Muscle of back (tissue), 13 donors: ENCODE measurements at places on chromosomes 3 and 15.

DNA sequence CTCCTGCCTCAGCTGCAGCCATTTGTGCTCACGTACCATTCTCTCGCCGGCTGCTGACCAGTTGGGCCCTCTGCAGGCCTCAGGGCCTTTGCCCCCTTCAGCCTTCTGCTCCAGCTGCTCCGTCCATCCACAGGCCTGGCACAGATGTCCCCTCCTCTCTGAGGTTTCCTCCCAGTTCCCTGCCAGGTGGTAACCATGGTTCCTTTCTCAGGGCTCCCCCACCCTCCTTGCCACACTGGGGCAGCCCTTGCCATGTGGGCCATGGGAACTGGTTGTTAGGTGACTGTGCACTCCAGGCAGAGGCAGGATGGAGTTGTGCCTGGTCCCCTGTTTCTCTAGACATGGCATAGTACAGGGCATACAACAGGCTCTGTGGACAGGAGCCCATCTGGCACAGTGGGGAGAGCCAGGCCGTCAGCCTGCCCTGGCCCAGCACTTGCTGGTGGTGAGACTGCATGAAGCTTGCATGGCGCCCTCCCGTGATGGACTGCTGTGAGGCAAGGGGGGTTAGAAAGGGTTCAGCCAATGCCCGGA lies 148.9 kb downstream of the DNAJB8 start:
- no peak for DNase-seq

DNA sequence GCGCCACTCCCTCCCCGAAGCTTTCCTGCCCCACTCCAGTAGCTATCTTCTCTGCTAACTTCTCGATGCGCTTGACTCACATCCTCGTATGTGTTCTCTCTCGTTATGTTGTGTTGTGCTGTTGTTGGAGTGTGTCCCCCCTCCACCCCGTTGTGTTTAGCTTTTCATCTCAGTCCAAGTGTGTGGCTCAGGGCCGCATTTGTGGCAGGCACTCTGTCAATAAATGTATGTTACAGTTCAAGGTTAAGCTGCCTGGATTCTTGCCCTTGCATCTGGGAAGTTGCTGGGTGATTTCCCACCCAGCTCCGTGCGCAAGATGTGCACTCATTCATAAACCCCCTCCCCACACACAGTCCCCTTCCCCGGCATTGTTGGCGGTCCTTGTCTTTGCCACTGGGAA lies 71.9 kb downstream of the PGPEP1L start:
- peak; percentile 47 for DNase-seq

- no peak for DNase-seq
These were observed 72.7 kb upstream of the DCLK3 start for GRCh38 chr3:36837089-36837488.

DNA sequence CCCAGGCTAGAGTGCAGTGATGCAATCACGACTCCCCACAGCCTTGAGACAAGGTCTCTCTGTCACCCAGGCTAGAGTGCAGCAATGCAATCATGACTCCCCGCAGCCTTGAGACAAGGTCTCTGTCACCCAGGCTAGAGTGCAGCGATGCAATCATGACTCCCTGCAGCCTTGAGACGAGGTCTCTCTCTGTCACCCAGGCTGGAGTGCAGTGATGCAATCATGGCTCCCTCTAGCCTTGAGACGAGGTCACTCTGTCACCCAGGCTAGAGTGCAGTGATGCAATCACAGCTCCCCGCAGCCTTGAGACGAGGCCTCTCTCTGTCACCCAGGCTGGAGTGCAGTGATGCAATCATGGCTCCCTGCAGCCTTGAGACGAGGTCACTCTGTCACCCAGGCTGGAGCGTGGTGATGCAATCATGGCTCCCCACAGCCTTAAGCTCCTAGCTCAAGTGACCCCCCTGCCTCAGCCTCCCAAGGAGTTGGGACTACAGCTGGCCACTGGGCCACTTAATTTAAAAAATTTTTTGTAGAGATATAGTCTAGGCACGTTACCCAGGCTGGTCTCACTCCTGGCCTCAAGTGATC lies 26.1 kb downstream of the TFRC start:
- no peak for DNase-seq

DNA sequence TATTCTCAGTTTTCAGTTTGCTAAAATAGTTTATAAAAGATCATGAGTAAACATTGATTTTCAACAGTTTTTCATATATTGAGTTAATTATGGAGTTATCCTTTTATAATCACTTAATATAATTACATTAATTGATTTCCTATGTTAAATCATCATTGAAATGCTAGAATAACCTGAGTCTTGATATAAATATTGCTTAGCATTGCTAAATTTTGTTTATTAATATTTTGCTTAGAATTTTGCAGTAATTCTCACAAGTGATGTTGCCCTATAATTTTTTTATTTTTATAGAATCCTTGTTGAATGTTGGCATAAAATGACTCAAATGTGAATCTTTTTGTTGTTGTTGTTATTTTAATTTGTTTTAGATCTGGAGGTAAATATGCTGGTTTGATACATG lies 654.2 kb downstream of the OTOL1 start:
- no peak for DNase-seq

GRCh38 chr3:68666429-68667136 lies 265.8 kb downstream of the TAFA4 start:
- peak; percentile 54 for DNase-seq

- no peak for DNase-seq
These were observed 30.3 kb downstream of the IP6K1 start for GRCh38 chr3:49756036-49756435.

- DNase-seq: peak; percentile 65
These were observed 247.9 kb downstream of the ZMAT3 start for GRCh38 chr3:178823591-178824246.

- DNase-seq: peak; percentile 75
These were observed 10.8 kb upstream of the MFSD1 start for GRCh38 chr3:158790901-158791589.

DNA sequence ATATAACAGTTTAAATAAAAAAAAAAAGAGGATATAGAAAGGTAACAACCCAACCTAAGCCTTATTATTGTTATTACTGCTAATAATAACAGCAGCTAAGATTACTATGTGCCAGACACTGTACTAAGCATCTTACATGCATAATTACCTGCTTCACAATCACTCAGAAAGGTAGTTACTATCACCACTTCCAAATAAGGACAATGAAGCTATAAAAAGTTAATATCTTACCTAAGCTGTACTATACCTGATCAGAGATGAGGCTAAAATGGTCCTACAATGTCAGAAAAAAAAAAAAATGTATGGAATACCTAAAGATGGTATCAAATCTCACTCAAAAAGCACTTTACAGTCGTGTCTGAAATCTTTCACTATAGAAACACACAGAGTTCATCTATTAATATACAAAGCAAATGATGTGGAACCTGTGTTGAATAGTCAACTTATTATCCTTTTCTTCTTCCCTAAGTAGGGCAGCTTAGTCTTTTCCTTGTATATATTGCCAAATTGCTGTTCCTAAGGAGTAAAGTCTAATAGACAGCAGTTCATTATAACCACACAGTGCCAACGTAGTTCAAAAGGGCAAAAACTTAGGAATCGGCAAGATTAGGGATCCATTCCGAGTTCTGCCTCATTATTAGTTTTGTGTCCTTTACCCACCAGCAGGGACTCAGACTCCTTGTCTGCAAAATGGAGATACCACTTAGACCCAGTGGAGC lies 23.8 kb downstream of the GSK3B start:
- DNase-seq: no peak

GRCh38 chr15:99408236-99409096 lies 157.2 kb downstream of the LRRC28 start:
- peak; percentile 45 for DNase-seq

GRCh38 chr3:45043728-45044299 lies 17.7 kb downstream of the CLEC3B start:
- DNase-seq: peak; percentile 34

GRCh38 chr15:88188300-88188699 lies 68.2 kb downstream of the NTRK3 start:
- no peak for DNase-seq

GRCh38 chr3:42666577-42666998 lies 13.1 kb downstream of the ZBTB47 start:
- DNase-seq: peak; percentile 22

DNA sequence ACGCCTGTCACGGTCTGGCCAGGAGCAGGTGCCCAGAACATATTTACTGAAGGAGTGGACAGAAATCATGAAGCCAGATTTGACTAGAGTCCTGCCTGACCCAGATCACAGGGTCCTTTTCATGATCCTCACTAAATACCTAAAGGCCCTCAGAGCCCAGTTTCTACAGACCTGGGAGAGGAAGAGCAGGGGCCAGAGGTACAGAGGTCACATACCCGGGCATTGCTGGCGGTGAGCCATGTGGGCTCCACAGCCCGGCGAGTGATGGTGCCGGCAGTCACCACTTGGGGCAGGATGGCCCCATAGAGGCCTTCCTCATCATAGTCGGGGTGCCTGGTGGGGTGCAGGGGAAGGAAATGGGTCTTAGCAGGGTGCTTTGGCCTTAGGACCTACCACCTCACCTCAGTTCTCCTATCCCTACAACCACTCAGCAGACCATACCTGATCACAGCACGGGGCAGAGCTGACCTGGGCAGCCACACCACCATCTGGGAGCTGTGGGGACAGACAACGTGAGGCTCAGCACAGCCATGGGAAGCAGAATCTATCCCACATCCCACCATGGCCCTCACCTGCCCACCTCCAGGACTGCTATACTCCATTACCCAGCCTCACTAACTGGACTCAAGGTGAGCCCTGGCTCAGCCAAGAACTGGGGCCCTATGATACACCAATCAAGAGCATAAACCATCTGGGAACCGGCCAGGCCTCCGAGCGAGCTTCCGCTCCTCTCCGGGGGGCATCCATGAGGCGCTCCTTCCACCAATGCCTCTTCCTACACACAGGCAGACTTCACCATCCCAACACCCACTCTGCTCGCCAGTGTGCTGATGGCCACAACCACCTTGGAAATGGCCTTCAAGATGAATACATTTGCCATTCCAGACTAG lies 12.9 kb downstream of the POLG start:
- no peak for DNase-seq

DNA sequence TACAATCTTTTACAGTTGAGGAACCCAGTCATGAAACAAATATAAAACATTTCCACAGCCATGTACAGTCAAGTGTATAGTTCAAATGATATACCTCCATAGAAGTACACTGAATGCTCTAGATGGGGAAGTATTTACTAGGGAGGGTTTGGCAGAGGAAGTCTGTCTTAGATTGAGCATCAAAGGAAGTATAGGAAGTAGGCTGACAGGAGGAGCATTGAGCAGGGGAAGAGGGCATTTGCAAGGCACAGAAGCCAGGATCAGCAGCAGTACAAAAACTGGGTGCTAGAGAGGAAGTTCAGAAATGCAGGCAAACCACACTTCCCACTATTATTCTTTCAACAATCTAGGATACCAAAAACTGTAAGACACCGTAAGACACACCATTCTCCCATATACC lies 122.6 kb downstream of the ANO10 start:
- no peak for DNase-seq

GRCh38 chr3:152564459-152564858 lies 270.5 kb upstream of the P2RY1 start:
- peak; percentile 70 for DNase-seq

DNA sequence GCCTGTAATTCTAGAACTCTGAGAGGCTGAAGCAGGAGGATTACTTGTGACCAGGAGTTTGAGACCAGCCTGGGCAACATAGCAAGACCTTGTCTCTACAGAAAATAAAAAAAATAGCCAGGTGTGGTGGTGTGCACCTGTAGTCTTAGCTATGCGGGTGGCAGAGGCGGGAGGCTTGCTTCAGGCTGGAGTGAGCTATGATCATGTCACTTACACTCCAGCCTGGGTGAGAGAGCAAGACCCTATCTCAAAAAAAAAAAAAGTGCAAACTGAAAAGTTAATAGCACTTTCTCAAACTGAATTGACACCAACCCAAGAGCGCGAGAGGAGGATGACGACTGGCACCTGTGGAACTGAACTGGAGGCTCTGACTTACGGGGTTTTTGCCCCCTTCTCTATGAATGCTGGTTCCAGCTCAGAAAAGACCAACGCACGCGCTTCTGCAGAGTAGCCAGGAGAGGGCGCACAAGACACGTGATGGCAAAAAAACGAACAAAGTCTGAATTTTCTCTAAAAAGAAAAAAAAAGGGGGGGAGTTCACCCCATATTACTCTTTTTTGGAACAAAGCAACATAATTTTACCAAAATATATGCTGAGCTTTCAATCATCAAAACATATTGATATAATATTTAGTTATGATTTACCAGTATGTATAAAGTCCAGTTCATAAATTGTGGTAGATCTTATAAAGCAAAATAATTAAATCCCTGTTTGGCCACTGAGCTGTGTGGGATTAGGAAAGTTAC lies 23.7 kb downstream of the CFAP92 start:
- DNase-seq: peak; percentile 71

GRCh38 chr15:29457729-29458128 lies 188.1 kb upstream of the NSMCE3 start:
- DNase-seq: no peak

DNA sequence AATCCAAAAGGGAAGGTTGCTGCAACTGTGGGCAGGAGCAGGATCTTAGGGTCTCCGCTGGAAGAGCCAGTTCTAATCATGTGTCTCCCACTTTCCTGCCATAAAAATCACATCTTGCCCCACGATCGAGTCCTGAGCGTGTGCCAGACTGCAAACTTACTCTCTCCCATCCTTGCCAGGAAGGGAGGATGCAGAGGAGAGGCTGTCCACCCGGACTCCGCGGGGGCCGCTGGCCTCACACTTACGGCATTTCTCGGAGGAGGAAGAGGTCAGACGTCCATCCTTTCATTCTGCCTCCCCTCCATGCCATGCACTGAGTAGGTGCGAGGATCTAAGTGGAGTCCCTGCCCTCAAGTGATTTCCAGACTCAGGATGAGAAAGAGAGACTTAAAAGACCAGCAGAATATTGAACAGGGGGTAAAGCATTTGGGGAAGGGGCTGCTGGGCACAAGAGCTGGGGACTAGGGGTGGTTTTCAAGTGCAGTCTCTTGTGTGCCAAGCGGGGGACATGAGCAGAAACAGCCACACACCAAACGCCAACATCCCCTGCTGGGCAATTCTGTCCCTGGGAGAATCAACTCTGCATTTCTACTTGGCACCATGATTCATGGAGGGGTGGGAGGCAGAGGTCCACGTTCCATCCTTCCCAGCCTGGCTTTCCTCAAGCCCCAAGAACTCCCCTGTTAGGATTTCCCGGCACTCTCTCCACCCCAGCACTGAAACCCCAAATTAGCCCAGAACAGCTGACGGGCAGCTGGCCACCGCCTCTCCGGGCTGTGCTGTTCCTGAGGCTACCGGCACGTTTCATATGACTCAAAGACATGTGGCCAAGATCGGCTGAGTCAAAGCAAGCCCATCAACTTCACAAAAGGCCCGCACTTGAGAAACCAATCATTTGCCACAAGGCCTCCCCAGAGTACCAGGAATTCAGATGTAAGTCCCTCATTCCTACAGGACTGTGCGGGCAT lies 11.6 kb downstream of the OXTR start:
- DNase-seq: peak; percentile 79

GRCh38 chr15:60563066-60563465 lies 84.1 kb upstream of the ICE2 start:
- DNase-seq: no peak
